ENCODE measurements at places on chromosomes 5 and 9.

GRCh38 chr9:75823151-75823550 lies 67.3 kb upstream of the PCSK5 start:
- no peak for DNase-seq

- no peak for DNase-seq
These were observed 296.0 kb upstream of the DMRT1 start for GRCh38 chr9:545480-545879.

DNA sequence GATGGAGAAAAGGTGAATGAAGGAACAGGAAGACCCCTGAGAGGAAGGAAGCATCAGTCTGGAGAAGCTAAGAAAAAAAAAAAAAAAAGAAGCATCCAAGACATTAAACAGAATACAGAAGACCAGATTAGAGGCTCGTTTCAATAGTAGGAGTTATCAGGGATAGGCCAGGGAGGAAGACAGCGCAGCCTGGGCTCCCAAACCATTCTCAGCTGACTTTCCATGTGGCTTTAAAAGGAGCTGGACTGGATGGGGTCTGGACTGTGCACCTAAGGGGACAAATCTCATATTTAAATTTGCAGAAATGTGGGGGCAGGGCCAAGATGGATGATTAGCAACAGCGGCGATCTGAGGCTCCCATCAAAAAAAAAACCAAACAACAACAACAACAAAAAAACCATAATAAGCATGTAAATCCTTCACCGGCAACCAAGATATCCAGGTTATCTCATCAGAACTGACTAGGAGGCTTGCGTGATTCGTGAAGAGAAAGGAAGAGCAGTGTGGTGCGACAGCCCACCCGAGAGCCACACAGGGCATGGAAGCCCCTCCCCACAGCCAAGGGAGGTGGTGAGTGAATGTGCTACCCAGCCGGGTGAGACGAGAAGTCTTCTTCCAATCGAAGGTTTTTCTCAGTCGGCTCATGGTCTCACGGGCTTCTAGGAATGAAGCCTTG lies 114.9 kb upstream of the ADAMTS16 start:
- DNase-seq = no peak

DNA sequence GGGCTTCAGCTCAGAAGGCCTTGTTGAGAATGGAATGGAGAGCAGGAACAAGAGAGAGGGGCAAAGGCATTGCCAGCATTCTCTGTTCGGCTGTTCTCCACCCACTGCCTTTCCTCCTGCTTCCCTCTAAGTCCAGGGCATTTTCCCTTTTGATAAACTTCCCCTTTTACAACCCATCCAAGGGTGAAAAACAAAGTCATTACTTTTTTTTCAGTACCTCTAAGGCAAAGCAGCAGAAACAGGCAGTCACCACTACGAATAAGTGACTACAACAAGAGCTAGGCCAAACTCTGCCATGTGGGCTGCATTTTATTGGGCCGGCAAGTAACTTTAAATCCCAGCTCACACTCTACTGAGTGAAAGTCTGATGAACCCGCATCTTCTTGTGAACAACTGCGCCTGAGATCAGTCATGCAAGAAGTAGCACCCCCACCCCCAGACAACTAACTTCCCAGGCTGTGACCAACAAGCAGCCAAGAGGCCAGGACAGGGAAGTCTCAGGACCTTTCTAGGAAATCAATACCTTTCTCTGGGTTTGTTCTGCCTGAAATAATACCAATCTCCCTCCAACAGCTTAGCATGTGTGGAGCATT lies 13.1 kb downstream of the IL7R start:
- no peak for DNase-seq

DNA sequence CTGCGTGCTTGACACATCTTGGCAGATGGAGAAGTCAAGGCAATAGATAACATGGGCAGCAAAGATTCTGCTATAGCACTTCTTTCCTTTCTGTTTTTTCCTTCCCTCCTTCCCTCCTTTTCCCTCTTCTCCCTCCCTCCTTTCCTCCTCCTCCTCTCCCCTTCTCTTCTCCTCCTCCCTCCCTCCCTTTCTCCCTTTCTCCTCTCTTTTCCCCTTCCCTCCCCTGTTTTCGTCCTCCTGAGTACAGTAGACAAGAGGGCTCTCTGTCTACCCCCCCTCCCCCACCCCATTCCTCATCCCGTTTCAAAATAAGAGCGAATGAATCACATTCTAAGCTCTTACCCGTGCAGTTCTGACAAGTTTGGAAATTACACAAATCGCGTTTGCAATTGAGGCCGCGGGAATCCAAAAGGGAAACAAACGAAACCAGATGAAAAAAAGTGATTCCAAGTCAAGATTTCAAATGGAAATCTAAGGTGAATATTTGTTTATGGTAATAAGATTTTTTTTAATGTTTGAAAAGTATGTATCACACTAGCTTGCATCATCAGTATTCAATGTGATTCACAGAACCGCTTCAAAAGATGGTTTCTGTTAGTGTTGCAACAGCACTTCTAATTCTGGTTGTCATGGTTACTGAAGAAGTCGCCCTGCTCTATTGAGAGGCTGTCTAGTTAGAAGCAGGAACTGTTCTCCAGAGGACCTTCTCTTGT lies 1.3 kb downstream of the NIM1K start:
- DNase-seq = peak; percentile 13

DNA sequence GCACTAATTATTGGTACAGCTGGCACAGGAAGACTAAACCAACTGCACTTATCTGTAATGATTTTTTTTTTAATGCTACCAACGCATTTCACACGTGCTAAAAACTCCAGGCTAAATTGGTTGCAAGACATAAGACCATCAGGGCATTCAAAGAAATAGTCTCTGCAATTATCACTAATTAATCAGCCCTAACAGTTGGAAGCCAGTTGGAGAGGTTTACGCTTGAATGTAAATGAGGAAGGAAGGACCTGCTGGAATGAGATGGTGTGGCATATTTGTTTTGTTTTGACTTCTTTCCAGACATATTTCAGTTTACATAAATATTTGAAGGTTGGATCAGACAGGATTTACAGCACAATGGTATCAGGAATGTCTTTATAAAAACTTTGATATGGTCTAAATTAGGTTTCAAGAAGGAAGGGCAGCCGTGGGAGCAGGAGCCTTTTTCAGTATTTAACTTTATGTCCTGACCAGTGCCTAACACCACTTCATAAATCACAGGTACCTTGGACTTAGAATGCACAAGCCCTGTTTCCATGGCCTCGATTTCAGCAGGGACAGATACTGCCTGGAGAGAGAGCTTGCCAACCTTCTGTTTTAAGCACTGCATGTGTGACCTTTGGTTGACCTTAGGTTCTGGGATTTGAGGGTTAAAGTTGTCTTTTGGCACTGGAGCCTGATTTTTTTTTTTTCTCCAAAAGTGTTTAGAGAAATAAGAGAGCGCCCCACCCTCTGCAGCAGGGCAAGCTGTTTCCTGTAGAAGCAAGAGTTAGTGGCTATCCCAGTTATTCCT lies 199.8 kb upstream of the MAP3K1 start:
- no peak for DNase-seq

DNA sequence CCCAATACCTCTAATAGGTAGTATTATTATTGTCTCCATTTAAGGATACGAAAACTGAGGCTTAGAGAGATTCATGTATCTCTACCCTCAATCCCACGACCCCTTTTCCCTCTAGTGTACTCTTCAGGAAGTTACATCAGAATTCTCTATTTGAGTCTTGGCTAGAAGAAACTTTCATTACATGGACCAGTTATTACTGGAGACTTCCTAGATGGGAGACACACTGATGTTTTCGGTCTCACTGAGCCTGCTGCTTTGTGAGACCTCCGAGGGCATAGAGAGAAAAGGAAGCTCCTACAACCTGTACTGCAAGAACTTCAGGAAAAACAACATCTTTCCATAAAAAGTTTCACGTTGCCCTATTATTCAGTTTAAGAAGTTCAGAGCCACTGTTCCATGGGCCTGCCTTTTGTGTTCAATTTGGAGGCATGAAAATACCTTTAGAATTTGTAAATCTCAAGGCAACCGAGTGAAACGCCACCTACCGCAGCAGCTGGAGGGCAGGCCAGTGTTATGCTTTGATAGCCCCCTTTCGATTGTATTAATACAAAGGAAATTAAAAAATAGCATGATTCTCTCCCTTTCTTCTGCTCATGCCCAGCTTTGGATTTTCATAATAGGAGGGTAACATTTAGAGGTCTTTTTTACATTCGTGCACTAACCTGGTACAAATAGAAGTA lies 223.3 kb downstream of the EBF1 start:
- no peak for DNase-seq

DNA sequence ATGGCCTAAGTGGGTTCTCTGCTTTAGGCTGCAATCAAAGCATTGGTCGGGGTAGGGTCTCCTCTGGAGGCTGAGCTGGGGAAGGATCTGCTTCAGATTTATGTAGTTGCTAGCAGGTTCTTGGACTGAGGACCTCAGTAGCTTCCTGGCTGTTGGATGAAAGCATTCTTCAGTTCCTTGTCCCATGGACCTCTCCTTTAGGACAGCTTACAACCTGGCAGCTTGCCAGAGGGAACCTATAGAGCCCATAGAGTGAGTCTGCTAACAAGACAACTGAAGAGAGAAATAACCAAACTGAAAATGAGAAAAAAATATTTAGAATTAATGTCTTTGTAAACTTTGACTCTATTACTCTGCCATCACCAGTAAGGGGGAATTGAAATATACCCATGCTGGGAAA lies 12.4 kb downstream of the MRPS30 start:
- DNase-seq = no peak

- peak; percentile 5 for DNase-seq
These were observed 202.7 kb upstream of the NR3C1 start for GRCh38 chr5:143606043-143606752.

DNA sequence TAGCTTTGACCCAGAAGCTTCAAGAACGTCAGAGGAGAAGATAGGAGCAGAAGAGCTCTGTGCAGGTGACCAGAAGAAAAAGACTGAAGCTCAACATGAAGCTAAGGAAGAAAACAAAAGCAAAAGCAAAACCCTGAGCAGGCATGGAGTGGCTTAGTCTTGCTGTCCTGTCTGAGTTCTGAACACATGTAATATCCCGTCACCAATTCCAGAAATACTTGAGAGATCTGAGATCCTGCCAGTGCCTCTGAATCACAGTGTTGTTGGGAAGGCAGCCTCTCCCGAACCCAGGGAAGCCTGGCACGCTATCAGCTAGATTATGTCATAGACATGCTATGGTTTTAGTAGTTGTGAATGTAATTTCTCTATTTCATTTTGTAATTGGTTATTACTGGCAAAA lies 235.7 kb downstream of the ICE1 start:
- DNase-seq = no peak

GRCh38 chr5:33034777-33035176 lies 323.7 kb downstream of the NPR3 start:
- DNase-seq = no peak

DNA sequence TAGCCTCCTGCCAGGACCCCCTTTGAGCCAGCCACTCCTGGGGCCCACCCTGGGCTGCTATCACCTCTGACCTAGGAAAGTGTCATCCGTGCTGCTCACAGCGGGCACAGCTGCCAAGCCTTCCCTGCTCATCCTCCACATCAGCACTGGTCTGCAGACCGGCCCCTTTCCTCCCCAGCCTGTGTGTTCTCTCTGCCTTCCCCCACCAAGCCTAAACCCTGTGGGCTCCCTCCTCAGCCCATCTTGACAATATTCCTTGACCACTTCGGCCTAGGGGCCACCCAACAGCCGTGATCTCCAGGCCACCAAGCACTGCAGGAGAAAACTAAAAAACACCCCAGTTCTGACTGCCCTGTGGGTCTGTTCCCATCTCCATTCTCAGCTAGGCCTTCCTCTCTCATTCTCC lies 135.1 kb downstream of the DAB2IP start:
- no peak for DNase-seq

DNA sequence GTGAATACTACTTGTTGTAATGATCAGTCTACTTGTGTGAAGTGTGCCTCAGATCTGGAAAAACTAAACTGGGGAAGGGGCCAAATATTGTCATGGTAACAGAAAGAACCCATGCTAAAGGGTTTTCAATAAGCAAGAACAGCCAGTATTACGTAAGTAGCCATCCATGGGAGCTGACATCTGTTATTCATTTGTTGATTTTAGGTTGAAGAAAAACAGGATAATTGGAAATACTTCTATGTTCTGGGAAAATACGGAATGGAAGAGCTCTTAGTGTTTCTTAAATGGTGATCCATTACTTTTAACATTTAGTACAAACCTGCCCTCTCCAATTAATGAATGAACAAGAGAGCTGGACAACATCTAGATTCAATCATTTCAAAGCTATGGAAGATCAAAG lies 485.8 kb downstream of the NTRK2 start:
- no peak for DNase-seq

- DNase-seq = no peak
These were observed 101.7 kb downstream of the CDH18 start for GRCh38 chr5:19886123-19886917.

DNA sequence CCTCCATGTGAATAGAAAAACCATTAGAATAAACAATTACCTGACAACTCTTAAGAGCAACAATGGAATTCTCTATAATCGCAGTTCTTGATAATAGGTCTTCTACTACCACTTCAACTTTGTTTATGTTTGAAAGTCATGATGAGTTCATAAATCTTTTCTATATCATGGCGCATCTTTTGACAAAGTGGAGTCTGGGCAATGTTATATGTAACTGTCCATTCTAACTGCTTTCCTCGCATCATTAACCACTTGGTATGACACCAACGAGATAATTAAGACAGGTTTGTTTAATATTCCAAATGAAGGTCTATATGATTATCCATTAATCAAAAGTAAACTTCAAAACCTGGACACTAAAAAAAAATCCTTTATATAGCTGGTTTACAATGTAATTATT lies 272.0 kb downstream of the DENND1A start:
- no peak for DNase-seq

GRCh38 chr9:125119643-125120286 lies 23.6 kb downstream of the SCAI start:
- DNase-seq = no peak

DNA sequence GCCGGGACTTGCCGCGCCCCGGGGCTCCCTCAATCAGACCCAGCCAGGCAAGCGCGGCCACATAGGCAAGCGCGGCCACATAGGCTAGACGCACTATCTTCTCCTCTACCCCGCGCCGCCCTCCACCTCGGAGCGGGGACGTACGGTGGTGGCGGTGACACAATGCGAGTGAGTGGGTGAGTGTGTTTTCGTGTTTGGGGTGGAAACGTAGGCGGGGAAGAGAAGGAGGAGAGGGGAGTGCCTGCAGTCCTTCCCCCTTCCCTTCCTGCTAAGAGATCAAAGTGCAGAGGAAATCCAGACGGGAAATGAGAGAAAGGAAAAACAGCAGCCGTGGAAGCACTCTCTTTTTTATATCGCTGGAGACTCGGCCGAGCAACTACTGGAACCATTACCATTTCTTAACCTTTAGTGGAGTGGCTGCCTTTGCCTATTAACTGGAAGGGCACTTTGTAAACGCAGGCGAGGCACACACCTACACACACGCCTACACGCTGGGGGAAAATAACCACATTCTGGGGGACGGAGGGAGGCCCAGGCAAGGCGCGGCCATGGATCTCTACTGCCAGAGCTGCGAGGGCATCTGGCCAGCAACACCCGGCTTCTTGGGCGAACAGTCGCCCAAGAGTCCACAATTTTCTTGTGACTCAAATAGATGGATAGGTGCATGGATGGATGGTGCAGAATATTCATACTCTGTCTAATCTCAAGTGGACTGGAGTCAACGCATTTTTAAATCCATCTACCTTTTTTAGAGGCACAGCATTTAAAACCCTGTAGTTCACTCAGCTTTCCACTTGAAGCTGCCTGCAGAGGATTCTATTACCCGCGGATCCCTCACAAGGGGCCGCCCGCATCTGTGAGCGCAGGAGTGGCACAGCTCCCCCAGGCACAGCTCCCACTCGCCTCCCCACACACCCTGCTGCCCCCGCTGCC lies 2.1 kb downstream of the EDIL3 start:
- DNase-seq = no peak

- DNase-seq = no peak
These were observed 4.6 kb downstream of the SMC5 start for GRCh38 chr9:70263421-70263820.
